Skeletal muscle cell (primary cell): ENCODE measurements at places on chromosomes 12 and 14.

DNA sequence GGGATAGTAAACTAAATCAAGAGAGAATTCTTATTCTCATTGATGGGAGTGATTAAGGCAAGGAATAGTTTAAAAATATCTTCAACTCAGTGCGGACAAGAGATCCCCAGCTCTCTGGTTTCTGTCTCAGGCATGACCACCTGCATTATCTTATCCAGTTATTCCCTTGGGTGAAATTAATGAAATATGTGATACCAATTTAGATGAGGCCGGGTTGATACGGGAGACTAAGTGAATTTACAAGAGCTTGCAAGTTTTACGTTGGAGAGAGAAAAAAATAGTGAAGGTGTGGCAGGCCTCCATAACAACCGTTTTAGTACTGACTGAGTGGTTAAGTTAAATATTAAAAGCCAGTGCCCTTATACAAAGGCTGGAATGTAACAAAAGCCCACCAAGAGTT, 61.1 kb upstream of the PLBD1 start:
- DNase-seq: no peak

- no peak for DNase-seq
Observed at GRCh38 chr12:127459166-127459565, 807.8 kb upstream of the TMEM132C start.

GRCh38 chr12:3283137-3283680, 206.0 kb downstream of the TSPAN9 start:
- no peak for DNase-seq

DNA sequence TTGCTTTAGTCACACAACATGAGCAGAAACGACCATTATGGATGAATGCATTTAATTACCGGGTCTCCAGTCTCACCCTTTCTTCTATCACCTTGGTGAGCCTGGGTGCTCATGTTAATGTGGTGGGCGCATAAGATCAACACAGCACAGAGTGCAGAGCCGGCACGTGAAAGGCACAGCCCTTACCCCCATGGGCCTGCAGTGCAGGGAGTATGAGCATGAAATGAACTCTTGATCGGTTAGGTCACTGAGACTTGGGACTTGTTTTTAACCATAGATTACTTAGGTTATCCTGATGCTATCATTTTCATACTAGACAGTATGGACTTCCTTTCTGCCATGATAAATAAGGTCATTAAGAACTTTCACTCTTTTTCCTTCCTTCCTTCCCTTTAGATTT, 156.8 kb downstream of the CRADD start:
- no peak for DNase-seq

- no peak for DNase-seq
Observed at GRCh38 chr12:2902272-2902880, 11.7 kb downstream of the TULP3 start.
